ENCODE measurements at places on chromosomes 11 and 22.

GRCh38 chr22:41181349-41182241 lies 23.5 kb upstream of the L3MBTL2 start:
- DNase-seq, result no peak

DNA sequence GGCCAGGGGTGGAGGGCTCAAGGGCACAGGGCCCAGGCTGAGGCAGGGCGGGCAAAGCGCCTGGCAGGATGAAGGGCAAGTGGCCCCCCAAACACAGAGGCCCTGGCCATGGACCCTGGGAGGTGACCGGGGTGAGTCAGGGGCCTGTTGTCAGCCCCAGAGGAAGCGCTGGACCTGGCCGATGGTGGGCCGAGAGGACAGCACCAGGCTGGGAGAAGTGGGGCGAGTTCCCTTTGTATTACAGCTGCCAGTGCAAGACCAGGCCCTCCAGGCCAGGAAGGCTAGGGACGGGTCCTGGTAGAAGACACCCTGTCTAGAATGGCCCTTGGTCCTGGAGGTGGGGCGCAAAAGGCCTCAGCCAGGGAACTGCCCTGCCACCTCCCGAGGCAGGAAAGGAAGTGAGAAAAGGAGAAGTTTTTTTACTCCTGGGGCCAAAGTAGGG lies 12.8 kb downstream of the CXCR5 start:
- no peak for DNase-seq

GRCh38 chr22:44566911-44567310 lies 68.9 kb upstream of the RTL6 start:
- no peak for DNase-seq

- no peak for DNase-seq
These were observed 10.3 kb downstream of the NEAT1 start for GRCh38 chr11:65432686-65433582.

DNA sequence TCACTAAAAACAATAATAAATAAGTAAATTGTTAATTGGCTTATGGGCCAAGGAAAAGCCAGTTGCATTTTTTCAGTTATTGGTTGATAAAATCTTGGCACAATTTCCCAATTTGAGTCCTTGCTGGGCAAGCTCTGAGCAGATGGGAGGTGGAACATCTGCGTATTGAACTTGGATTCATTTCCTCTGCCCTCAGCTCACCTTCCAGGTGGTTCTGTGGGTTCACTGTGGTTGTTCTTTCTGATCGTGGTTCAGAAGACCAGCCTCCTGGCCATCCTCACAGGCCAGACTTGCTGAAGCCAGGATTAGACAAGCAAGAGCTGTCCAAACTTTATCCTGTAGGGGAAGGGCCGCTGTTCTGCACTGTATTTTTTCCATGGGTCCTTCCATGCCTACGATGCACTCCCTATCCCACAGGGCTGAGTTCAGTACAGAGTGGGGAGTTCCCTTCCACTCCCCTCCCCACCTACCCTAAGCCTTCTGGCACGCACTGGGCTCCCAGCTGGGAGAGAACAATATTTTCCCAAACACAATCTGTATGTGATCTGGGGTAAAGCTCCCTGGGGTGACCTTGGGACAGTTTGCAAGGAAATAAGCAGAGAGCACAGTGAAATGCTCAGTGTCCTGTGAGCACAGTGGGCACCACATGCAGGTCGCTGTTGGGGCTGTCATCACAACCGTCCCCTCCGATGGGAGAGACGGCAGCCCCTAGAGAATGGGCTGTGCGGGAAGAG lies 43.5 kb upstream of the TP53I11 start:
- DNase-seq, result no peak

- DNase-seq, result no peak
These were observed 13.6 kb downstream of the CD3E start for GRCh38 chr11:118318124-118318523.

DNA sequence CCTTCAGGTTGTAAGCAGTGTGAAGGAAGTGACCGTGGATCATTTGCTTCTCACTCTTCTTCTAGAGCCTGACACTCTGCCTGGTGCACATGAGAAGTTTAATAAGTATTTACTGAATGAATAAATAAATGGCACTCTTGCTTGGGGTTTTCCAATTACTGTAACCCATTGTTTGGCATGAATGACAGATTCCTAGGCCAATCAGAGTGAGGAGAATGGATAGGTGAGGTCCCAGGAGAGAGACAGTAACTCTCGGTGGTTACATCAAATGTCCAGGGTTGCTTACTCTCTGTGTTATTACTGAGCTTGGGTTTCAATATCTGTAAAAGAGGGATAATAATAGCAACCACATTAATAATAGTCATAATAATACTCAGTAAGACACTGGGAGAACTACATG lies 204.2 kb upstream of the ISX start:
- DNase-seq, result no peak

DNA sequence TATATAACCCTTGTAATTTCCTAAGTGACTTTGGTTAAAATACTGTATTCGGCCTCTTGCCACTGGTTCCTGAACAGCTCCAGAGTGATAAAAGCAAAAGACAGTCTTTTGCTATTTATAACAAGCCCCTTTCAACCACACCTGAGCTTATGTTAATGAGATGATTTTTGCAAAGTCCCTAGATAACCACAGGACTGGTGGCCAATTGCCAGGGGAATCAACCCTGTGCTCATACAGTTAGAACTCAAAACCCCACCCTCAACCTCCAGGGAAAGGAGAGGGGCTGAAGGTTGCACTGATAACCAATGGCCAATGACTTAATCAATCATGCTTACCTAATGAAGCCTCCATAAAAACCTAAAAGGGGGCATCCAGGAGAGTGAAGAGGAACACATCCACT lies 77.9 kb downstream of the SIK3 start:
- no peak for DNase-seq

GRCh38 chr11:117999354-117999993 lies 13.3 kb downstream of the IL10RA start:
- DNase-seq, result no peak

DNA sequence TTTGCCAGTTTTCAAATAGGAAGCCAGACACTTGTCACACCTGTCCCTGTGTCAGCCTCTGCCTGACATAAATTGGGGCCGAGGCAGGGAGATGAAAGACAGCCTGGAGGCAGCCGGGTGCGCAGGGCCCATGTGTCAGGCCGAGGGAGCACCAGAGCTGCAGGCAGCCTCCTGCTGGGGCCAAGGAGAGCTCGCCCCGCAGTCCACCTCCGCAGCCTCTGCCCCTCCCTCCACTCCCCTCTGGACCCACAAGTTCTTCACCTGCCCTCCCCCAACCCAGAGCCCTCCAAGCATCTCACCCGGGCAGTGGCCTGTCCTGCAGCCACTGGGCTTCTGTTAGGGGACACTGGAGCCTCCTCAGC lies 8.8 kb downstream of the RTN4R start:
- no peak for DNase-seq

- no peak for DNase-seq
These were observed 112.1 kb downstream of the TRIM29 start for GRCh38 chr11:120025606-120026335.

- no peak for DNase-seq
These were observed 1471.1 kb downstream of the TBC1D22A start for GRCh38 chr22:48233586-48233985.

GRCh38 chr22:41934284-41935014 lies 7.8 kb upstream of the TNFRSF13C start:
- no peak for DNase-seq

DNA sequence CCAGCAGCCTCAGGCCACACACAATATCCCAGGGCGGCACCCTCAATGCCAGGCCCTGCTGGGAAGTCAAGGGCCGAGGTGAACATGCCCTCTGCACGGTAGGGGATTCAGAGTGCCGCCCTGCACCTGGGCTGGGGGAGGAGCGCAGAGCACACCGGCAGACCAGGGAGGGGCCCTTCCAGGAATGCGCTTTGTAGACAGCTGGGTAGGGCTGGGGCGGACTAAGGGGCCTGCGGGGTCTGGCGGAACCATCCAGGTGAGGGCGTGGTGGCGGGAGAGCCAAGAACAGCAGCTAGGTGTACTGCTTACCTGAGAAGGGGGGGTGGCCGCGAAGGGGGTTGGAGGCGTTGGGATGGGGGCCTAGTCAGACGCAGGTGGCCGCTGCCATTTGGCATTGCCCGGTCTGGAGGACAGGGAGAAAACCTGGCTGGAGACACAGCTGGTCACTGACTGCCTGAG lies 26.0 kb downstream of the DUSP8 start:
- DNase-seq, result no peak

GRCh38 chr22:40764763-40765441 lies 54.2 kb downstream of the SLC25A17 start:
- DNase-seq, result no peak

DNA sequence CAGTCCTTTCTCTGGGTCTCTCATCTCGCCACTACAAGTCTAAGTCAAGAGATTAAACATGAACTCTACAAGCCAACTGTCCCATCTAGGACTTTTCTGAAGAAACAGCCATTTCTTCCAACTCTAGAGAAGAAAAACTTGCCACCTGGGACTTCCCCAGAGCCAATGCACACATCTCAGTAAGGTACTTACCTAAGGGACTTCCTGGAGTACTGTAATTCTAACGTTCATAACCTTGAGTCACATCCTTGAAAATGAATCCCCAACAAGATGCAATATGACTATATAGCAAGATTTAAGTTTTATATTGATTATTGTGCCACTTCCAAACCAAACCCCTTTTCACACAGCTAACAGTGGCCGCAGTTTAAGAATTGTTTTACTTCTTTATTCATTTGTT lies 11.9 kb upstream of the ISX start:
- no peak for DNase-seq

DNA sequence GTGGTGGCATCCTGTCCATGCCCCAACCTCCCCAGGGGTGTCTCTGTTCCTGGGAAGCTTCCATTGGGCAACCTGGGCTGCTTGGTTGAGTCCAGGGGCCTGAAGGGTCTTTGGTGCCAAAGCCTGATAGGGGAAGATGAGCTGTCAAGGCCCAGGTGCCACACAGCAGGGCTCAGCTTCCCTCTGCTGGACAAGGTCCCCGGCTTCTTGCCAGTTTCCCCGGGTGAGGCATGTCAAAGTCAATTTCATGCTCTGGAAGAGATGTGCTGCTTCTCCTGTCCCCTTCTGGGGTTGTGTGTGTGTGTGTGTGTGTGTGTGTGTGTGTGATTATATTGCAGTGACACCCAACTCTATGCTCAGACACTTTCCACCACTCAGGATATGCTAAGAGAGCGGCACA lies 26.9 kb downstream of the TP53I11 start:
- DNase-seq, result no peak

GRCh38 chr22:49833340-49834007 lies 5.8 kb upstream of the BRD1 start:
- no peak for DNase-seq

DNA sequence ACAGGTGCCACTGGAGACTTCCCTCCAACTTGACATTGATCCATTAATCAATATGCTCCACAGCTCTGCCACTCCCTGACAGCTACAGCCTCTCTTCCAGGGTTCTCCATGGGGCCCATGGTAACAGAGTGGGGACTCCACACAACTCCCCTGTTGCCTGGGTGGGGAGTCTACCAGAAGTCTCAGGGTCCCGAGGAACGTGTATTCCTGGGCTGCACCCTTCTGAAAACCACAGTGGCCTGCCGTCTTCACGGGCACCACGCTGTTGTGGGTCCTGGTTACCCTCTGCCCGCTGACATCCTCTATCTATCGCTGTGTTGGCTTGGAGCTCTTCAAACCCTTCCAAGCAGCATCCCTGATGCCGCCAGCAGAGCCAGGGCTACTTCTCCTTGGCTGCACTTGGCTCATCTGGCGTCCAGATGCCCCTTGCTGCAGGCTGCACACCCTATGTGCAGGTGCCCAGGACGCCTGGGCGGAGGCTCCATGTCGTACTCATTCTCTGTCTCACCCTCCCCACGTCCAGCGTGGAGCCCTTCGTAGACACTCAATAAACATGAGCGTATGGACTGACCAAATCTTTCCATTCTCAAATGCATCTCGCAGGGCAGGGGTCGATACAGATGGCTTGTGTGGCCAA lies 1341.8 kb downstream of the TBC1D22A start:
- DNase-seq, result no peak

DNA sequence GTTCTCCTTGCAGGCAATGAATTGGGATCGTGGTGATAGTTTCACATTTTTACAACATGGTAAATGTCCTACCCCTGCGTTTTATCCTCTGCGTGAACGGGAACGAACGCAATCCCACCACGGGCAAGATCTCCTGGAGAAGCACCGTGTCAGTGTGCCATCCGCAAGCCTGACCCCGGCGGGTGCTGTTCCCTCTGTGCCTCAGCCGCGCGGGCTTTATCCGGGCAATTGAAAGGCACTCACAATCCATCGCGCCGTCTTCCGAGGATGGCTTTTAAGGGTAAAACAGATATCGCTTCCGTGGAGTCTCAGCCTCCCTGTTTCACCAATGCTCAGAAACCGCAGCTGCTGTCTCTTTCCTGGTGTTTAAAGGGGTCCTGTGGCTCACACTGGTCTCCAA lies 1387.5 kb downstream of the BRD1 start:
- no peak for DNase-seq

DNA sequence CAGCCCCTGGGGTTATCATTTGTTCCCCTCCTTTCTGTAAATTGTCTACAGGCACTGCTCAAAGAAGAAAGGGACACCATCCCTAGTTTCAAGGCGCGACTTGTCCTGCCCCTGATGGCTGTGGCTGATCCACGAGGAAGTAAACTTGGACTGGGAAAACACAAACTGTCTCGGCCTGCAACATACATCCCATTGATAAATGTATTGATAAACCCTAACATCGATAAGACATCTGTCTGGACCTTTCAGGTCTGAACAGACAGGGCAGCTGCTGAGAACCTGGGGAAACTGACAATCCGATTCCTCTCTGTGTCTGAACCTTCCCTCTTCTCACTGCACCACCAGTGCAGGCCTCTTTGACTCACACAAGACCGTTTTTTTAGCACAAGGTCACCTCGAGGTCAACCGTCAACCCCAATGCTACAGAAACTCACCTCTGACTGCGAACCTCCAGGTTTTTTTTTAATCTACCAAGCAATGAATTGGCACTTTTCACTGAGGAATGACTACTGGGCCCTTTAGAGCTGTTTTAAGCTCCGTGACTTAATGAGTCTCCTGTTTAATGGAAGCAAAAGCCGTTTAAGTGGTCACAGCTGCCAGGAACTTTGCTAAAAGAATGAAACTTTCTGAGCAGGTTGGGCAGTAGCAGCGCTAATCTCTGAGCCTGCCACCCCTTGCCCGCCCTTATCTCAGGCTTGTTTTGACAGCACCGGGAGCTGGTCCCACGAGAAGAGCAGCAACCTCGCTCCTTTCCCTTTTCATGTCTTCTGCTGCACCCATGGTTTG lies 203.8 kb upstream of the TMEM45B start:
- no peak for DNase-seq

Measured in NCI-H2107 (cell line).